ENCODE measurements at places on chromosomes 3 and 15.

DNA sequence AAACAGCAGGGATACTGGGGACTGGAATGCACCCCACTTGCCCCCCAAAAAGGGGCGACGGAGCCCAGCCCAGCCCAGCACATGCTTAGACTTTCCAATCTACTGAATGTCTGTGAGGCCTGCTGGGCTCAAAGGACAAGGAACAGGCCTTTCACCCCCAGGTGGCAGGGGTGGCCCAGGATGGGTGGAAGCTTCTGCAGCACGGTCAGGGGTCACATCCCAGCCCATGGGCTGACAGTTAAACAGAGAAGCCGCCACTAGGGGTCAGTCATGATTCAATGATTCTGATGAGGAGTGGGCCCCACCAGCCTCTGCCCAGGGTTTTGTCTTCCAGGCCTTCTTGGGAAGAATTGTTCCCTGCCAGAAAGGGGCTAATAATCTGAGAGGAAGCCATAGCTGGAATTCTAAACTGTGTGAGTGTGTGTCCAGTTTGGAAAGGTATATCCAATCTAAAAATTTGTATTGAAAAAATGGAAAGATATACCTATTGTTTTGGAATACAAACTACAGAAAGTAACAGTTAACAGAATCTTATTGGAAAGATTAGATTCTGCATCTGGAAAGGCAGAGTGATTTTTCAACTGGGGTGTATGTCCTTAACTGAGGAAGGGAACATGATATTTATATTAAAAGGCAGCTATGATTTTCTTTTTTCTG, 2.2 kb downstream of the CHRNB4 start:
- peak; percentile 9 for DNase-seq

GRCh38 chr15:91881569-91882297, 28.2 kb downstream of the SLCO3A1 start:
- no peak for DNase-seq

- no peak for DNase-seq
These were observed 399.6 kb downstream of the NAALADL2 start for GRCh38 chr3:175258763-175259162.

GRCh38 chr3:169999433-169999832, 32.8 kb downstream of the SEC62 start:
- no peak for DNase-seq

DNA sequence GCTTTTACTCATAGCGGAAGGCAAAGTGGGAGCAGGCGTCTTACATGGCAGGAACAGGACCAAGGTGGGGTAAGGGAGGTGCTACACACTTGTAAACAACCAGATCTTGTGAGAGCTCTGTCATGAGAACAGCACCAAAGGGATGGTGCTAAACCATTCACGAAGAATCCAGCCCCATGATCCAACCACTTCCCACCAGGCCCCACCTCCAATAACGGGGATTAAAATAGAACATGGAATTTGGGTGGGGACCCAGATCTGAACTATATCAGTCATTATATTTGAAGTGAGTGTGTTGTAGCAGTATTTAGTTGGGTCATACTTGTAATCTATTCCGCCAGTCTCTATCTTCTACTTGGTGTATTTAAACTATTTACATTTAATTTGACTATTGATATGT, 190.9 kb downstream of the RPLP1 start:
- no peak for DNase-seq

DNA sequence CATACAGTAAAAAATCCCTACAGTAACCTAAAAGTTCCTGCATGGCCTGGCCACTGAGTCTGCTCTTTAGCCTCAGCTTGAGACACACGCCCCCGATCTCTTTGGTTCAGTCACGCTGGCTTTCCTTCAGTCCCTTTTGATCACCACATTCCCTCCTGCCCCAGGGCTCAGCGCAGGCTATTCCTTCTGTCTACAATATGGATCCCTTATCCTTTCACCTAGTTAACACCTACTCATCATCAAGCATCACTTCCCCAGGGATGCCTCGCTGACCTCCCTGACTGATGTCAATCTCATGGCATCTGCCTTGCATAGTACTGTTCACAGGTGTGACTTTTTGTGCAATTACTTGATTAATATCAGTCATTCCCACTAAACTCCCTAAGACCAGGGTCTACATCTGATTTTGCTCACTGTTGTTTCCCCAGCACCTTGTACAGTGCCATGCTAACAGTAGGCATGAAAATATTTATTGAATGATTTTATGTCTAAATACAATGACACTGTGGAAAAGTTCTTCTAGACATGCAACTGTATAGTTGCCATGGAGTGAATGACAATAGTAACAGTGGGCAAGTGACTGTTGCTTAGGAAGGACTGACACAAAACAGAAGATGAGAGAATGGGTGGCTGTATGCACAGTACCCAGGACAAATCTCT, at the start of gene SNTN:
TSS of gene SNTN (plus strand) at position 610 of the 660 bp plus-strand sequence. CDS start at position 623, 13 bp downstream.
- no peak for DNase-seq

DNA sequence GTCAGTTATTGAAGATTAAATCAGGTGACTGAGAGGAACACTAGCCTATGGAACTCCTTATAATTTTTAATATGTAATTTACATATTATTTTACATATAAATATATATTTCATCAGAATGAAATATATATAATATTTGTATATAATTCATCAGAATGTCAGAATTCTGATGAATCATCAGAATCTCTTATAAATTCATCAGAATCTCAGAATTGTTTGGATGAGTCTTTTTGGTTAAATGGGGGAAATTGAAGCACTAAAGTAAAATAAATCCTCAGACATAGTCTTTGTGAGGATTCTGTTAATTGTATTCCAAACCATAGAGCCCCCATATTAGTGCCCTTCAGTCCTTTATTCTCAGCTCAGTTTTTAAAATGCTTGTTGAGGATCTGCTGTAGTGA, 15.4 kb downstream of the TCF12 start:
- DNase-seq: no peak

Measured in bone marrow (tissue), 2 donors.